ENCODE measurements at places on chromosomes 4 and X.

DNA sequence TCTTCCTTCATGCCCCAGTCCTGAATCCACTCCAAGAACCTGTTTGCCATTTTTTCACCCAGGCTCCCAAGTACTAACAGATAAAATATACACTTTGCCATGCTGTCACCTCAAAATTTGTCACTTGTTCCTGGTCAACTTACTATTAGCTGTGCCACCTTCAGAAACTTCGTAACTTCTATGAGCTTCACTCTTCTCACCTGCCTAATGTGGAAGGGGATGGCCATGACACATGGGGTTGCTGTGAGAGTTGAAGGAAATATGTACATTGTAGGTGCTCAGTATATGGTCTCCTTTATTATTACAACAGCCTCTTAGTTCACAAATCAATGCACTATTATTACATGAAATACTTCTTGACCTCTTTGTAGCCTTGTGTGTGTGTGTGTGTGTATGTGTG, 10.4 kb downstream of the TMSB4X start:
- no peak for DNase-seq

DNA sequence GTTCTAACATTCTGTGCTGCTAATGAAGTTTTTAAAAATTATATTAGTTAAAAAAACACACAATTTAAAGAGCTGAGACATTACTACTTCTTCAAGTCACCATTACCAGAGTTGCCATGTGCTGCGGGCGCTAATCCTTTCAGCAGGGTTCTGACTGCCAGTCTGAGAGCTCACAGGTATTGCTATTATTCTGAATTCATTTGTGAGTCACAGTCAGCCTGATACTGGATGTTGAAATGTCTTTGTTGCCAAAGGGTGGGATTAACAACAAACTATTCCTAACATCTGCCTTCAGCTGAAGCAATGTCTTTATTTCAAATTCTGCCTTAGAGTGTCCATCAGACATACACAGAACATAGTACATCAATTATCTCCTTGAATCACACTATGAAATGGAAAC, 197.1 kb upstream of the FGF13 start:
- DNase-seq = no peak

DNA sequence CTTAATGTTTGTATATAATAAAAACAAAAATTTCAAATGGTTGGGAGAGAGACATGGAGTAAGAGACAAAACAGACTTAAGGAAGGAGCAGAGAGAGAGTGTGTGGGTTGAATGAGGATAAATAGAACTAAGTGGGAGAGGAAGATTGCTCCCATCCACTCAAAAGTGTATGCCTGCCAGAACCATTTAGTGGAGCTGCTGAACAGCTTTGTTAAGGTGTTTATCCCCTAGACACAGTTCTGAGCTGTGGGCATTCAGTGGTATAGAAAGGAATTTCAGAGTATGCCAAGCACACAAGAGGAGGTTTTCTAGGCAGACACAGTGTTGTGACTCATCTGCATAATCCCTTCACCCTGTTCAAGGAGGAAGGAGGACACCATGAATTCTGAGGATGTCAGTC, 508.6 kb upstream of the EPHA5 start:
- peak; percentile 15 for DNase-seq

DNA sequence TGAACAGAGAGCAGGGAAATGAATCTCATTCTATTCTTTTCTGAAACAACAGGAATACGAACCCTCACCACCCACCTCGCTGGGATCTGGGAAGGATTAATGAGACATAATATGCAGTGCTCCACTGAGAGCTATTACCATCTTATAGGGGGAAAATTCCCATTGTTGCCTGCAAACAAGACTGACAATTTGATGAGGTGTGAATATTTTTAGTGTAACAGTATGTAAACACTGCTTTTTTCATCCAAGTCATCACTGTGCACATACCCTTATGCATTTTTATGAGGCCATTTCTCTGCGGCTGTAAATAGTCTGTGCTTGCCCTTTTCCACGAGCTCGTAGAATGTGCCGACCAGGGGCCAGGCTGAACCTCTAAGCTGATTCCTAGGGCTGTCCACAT, 285.6 kb upstream of the CPEB2 start:
- DNase-seq = no peak

DNA sequence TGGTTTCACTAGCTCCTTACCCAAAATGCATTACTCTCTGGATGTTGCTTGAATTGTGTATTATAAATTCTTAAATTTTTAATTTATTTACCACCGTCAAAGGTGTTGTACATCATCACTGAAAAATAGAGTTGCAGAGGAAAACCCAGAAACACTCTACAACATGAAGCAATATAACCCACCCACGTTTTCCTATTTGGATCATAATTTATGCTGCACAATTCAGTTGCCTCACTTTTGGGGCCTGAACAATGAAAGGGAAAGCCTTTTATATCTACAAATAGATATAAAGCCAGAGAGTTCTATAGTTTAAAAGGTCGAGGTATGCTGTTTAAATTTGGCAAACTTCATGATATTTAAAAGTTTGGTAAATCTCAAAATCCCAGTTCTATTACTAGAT, 115.4 kb downstream of the MGST2 start:
- no peak for DNase-seq

- no peak for DNase-seq
Measured at GRCh38 chr4:158715802-158716201, 7.4 kb downstream of the PPID start.

GRCh38 chrX:100643956-100644860, at the start of gene SRPX2:
Gene SRPX2 (plus strand): TSS chrX:100644199. CDS start chrX:100646323, 2,124 bp downstream.
- peak; percentile 56 for DNase-seq

DNA sequence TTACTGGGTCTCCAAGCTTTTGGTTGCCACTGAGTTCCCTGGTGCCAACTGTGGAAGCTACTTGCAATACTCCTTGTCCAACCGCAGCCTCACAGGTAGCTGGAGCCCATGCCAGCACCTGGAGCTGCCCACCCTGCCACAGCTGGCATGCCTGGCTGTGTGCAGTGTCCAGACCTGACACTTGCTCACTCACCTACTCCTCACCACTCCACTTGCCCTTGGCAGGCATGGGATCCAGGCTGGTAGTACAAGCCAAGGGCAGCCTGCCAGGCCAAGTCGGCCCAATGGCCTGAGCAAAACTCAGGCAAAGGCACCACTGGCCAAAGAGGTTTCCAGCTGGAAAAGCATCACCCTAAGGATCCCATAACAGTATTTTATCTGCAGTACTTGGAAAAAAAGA, 246.3 kb downstream of the PDGFC start:
- no peak for DNase-seq

DNA sequence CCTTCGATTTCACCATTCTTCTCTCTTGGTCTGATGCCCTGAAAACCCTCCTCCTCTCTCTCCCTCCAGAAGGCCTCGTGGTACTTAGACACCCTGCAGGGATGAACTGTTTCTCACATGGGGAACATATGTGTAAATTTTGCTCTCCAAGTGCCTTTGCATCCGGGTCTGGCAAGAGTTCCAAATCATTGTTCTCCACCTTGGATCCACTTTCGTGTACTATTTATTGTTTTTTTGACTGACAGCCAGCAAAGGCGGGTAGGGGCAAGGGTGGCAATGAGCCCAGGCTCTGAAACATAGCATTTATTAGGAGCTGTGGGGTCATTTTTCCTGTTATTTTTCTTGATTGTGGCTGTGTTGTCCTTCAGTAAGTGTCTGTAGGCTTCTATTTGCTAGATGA, 81.7 kb downstream of the RTL5 start:
- no peak for DNase-seq

DNA sequence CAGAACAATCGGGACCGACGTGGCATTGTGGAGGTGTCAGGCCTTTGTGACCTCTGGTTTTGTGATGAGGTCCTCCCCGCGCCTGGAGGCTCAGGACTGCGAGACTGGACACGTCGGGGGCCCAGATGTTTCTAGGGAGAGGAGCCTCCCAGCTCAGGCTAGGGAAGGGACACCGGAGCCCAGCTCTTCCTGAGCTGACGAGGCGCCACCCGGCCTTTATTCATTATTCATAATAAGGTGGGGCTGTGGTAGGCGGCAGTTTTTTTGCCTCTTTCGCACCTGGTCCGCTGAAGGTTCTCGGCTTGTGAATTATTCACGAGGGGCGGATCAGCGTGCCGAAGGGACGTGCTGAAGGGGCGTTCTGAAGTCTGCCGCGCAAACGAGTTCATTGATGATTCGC, 2.3 kb upstream of the UBA1 start:
- DNase-seq = peak; percentile 41

- DNase-seq = no peak
Measured at GRCh38 chr4:184409911-184410692, 64.2 kb downstream of the IRF2 start.

- no peak for DNase-seq
Measured at GRCh38 chrX:31240982-31241381, 169.1 kb upstream of the FTHL17 start.
